Progenitor cell of endocrine pancreas (in vitro differentiated cells): ENCODE measurements at places on chromosomes 2 and 18.

- no peak for DNase-seq
Observed at GRCh38 chr2:36058953-36059352, 296.6 kb upstream of the CRIM1 start.

GRCh38 chr2:170715932-170716777 lies 1.0 kb downstream of the SP5 start:
- no peak for DNase-seq

- DNase-seq = no peak
Observed at GRCh38 chr2:219490186-219490585, 8.5 kb upstream of the GMPPA start.

DNA sequence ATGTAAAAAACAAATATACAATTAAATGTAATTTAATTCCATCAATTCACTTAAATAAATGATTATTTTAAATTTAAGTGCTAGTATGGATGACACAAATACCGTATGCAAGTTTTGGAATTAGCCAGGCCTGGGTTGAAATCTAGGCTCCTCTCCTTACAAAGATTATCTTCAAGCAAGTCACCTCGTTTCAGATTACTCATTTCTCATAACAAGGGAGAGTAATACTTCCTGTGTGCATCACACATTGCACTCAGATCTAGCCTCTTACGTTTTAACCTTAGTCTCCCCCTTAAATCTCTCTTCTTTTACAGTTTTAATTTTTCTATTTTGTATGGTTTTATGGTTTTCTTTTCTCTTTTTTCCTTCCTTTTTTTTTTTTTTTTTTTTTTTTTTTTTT lies 1475.9 kb upstream of the NXPH2 start:
- no peak for DNase-seq

GRCh38 chr2:99711144-99711543 lies 221.3 kb upstream of the REV1 start:
- DNase-seq = no peak

DNA sequence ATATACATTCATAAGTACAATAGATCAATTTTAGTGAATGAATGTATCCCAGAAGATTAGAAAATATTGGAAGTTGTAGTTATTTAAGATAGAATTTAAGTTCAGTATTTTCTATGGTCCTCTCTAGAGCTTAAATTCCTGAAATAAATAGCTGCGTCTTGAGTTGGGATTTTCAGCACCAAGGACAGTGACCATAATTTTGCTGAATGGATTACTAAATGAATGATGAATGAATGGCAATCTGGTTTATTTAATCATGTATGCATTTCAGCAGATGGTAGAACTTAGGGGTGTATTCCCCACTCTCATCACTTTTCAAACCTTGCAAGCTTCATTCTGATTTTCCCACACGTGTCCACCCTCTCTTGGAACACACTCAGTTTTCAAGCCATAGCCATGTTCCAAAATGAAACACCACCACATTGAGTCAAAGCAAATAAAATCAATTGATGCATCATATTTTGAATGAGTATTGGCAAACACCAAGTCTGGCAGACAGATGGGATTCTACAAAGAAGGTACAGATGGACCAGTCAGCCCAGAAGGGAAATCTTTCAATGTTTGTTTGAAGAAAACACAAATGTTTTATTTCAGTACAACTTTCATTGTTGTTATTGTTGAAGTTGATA lies 362.2 kb upstream of the NXPH2 start:
- DNase-seq = no peak

GRCh38 chr2:64905338-64906024 lies 83.7 kb upstream of the SLC1A4 start:
- DNase-seq = no peak

DNA sequence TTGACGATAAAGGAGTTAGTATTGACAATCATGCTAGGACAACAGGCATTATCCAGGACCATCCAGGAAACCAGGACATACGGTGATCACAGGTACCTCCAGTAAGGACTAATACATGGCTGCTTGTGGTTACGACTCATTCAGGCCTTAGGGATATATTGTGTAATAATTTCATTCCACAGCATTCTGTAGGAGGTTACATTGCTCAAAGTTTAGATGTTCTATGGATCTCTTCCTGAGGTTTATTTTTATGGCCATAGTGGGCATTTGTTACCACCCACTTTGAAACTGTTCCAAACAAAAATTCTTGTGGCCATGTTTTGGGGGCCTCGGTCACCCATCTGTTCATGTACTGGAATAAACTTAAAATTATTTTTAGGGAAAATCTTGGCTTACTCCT lies 431.6 kb downstream of the METTL4 start:
- DNase-seq = no peak

- DNase-seq = no peak
Observed at GRCh38 chr2:168149986-168150385, 97.4 kb downstream of the STK39 start.
